Heart left ventricle (tissue), 16 donors: ENCODE measurements at places on chromosomes 12 and 14. TPM values are rescaled to one million over a fixed set of nuclear protein-coding genes. Genes with fewer than 3 reads are reported as not detected.

Gene INHBC
- 0.03 TPM for polyA plus RNA-seq

Gene LALBA
- polyA plus RNA-seq: not detected

Gene WASHC3
- 49.2 TPM for polyA plus RNA-seq

DNA sequence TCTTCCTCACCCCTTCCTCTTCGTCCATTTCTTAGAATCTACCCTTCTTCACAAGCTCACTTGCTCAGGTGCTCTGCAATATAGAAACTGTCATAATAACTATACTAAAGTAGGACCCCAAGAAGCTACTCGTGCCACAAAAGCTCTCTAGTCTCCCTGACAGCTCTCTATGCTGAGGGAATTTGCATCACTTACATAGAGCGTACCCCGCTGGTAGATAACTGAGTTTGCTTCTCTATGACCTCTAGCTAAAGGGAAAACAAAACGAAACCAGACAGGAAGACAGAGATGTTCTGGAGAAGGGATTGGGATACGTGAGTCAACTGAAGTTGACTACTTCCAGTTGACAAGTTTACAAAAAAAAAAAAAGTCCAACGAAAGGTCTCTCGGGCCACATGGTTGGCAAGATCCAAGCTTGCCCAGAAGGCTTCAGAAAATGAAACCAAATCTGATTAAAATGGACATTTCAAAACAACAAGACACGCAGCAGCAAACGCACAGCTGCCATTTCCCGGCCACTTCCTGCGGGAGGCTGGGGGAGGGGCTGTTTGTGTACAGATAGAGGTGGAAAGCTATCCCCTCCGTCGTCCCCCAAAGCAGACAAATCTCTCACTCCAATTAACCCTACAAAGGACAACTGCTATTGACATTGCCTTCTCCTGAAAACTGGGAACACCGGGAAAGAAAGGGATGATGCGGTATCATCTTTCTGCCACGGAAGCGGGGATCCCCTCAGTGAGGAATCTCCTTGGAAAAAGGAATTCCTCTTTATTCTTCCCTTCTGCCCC, 1.3 kb downstream of the BAZ2A start:
- peak; percentile 76 for DNase-seq

- no peak for DNase-seq
These were observed 6.6 kb upstream of the ADGRD1 start for GRCh38 chr12:130947028-130947613.
